Fibroblast of the conjunctiva (primary cell): ENCODE measurements at places on chromosomes 12 and 14.

DNA sequence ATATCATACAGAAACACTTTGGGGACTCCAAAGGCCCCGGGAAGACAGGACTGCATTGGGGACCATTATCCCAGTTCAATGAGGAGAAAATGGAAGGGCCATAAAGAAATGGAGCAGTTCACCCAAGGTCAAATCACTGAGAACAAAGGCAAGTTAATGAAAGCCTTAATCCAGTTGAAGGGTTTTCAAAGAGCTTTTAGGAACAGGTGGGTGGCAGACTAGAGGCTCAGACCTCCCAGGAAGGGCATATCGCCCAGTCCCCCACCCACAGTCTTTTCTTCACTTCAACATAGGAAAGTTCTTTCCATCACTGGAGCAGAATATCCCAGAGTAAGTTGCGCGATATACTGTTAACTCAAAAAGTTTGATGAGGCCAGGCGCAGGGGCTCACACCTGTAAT lies 136.1 kb upstream of the CCND2 start:
- no peak for DNase-seq

GRCh38 chr12:15933751-15934150 lies 22.6 kb downstream of the DERA start:
- DNase-seq = no peak

GRCh38 chr14:97747316-97747715 lies 950.1 kb downstream of the VRK1 start:
- DNase-seq = no peak

GRCh38 chr14:79342942-79343341 lies 868.4 kb downstream of the DIO2 start:
- no peak for DNase-seq

- no peak for DNase-seq
Observed at GRCh38 chr14:66509874-66510273, 1.9 kb downstream of the GPHN start.

GRCh38 chr14:104745431-104745830 lies 7.5 kb upstream of the SIVA1 start:
- no peak for DNase-seq

GRCh38 chr12:28457785-28458184 lies 267.5 kb downstream of the CCDC91 start:
- no peak for DNase-seq

- no peak for DNase-seq
Observed at GRCh38 chr12:89085421-89085820, 266.9 kb downstream of the DUSP6 start.
